ENCODE measurements at places on chromosomes 16 and 17.

GRCh38 chr16:84548971-84549844 lies 44.7 kb upstream of the MEAK7 start:
- no peak for DNase-seq

GRCh38 chr16:24396350-24397271 lies 140.5 kb downstream of the CACNG3 start:
- DNase-seq = no peak

GRCh38 chr16:68065716-68066305 lies 19.4 kb upstream of the NFATC3 start:
- no peak for DNase-seq

DNA sequence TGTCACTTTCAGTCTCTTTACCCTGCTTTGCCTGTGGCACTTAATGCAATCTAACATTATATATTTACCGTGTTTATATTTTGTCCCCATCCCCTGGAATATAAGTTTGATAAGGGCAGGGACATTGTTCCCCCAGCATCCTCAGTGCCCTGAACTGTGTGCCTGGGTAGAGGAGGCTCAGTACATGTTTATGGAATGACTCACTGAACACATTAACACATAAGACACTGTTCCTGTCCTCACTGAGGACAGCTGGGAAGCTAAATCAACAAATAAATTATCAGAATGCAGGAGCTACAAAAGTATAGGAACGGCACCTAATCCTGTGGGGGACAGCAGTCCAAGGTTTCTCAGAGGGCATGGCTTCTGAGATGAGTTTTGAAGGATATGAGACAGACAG lies 27.8 kb downstream of the GRIN2A start:
- DNase-seq = no peak

DNA sequence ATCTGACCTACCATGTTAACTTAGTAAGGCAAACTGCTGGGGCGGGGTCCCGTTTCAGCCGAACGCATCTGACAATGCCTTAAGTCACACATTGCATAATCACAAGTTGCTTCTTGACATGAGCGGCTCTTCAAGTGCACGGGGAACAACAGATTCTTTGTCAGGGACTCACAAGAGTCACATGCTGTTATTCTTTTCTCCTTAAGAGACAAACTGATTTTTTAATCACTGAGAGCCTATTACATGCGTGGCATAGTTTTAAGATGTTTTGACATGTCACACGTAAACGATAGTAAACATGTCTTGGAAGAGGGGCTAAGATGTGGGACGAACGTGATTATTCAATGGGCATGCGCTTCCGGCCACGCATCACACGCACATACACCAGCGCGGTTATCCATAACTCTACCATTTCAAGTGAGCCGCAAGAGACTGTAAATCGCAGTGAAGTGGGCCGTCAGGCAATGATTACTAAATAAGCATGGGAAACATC lies 63.4 kb downstream of the ADCY9 start:
- peak; percentile 88 for DNase-seq

DNA sequence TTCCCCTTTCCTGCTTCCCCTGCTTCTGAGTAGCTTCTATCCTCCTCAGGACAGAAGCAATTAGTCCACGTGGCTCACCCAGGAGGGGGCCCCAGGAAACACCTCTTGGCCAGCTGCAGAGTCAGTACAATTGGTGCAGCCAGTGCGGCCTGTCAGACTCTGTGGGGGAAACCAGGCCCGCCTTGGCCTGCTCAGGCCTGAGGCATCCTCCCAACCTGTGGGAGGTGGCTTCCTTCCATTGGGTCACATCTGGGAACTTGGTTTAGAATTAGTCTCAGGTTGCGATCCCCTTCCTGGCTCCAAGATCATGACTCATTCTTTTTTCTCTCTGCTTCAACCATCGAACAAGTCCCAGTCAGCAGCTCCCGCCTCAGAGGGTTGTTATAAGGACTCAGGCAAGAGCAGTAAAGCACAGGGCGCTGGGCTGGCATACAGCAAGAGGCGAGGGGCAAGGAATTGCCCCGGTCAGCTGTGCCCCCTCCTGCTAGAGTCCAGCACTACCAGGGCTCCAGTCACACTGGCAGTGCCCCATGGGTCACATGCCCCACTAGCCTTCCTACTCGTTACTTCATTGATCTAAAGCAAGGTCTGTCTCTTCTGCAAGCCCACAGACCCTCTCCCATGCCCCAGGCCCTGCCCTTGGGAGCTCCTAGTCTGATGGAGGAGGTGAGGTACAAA lies 8.1 kb upstream of the EPX start:
- no peak for DNase-seq

DNA sequence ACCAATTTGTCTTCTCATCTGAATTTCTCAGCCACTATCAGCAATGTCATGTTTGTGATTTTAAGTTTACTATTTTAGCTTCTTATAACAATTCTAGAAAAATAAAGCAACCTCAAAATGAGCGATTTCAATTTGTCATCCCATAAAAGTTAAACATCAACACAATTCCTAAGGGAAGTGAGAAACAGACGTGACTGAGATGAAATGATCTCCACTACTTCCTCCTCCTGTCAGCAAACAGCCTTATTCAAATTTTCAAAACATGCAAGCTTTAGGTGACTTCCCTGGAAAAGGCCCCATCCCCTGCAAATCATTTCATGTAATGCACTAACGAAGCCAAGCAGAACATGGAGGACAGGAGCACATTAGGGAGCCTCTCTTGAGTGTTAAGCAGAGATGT lies 64.9 kb downstream of the ZNF652 start:
- DNase-seq = no peak

DNA sequence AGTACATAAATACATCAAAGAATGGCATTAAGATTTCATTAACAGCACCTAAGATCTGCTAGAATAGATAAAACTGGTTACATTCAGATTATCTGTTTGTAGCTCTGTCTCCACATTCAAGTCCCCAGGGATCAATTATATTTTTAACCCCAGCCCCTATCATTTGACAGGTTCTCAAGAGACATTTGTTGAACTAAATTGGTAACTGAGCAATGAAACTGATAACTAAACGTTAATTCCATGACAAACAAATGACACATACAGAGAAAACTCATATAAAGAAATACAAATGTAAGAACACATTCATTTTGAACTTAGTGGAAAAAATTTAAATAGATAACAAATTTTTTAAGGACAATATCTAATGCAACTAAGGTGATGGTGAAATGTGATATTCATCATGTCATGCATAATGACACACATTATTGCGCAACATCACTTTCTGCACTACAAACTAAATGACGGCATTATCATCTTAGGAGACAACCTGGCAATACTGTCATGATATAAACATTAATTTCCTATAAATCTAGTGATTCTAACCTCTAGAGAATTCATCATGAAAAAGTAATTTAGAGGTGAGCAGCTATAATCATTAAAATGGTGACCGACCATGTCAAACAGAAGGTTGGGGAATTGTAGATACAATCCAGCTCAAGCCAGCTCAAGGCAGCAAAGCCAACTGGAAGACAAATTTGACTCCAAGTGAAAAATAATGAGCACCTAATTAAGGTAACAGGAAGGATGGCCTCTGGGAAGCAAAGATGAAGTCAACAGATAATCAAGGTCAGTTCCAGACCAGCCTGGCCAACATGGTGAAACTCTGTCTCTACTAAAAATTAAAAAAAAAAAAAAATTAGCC lies 9.5 kb downstream of the ARHGAP17 start:
- DNase-seq = no peak

DNA sequence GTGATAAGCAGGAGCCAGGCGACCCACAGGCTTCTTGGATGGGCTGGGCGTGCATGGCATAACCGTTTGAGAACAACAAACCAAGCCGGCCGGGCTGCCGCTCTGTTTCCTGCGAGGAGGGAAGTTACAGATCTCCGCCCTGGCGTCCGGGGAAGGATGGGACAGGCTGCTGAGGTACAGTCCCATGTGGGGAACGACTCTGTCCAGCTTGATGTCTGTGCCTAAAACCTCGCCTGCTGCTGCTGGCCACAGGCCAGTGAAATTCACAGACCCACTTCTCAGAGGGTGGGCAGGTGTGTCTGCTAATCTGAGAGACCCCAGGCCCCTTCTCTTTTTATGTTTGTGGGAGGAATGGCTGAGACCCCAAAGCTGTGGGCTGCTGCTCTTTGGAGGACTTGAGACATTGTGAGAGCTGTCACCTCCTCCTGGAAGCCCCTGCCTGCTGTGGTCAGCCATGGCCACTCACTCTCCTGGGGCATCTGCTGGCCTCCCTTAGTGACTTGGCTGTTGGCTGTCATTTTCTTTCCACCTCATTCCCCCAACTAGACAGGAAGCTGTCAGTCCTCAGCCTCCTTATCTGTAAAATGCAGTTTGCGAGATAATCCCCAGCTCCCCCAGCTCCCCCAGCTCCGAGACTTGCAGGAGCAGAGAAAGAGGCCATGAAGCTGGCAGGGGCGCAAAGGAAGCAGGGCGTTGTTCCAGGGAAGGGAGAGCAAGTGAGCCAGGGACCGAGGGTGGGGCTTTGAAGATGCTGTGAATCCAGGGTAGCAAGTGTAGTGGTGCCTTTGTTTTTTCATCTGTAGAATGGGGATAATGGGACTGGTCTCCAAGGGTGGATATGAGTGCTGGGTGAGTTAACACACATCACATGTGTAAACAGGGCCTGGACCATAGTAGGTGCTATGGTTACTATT lies 51.0 kb downstream of the CMIP start:
- no peak for DNase-seq

GRCh38 chr16:24851700-24852099 lies 5.9 kb downstream of the SLC5A11 start:
- no peak for DNase-seq

DNA sequence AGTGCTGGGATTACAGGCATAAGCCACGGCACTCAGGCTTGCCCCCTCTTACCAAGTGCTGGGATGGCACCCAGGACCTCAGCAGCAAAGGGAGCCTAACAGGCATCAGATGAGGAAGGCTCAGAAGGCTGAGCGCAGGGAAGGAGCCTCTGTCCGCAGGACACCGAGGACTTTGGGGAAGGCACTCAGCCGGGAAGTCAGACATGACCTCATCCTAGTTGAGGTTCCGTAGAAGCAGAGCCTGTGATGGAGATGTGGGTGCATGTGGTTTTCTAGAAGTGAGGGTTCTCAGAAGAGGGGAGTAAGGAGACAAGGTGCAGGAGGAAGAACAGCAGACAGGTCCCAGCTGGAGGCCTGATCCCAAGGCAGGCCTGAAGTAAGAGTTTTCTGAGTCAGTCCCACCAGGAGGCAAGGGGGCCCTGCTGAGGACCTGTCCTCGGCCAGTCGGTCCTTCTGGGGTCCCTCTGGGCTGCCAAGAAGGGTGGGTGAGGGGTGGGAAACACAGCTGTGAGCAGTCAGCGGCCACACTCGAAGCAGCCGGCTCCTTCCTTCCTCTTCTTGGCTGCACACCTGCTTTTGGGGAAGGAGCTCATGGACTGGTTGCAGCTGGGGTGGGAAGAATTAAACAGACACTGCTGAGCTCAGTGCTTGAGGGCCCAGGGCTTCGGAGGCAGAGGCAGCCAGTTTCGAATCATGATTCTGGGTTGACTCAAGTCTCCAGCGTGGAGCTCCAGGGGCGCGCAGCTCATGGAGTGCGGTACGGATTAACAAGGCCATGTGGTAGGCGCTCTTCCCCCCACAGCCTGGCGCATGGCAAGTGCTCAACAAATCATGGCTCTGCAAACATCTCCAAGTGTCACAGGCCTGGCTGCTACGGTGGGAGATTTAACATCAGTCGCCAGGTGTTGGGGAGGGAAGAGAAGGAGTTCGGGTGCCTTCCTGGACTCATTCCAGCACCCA lies 38.9 kb upstream of the SNN start:
- no peak for DNase-seq

GRCh38 chr16:22302776-22303363 lies 5.7 kb downstream of the POLR3E start:
- no peak for DNase-seq

- no peak for DNase-seq
Measured at GRCh38 chr16:50557046-50557445, 8.8 kb downstream of the NKD1 start.

DNA sequence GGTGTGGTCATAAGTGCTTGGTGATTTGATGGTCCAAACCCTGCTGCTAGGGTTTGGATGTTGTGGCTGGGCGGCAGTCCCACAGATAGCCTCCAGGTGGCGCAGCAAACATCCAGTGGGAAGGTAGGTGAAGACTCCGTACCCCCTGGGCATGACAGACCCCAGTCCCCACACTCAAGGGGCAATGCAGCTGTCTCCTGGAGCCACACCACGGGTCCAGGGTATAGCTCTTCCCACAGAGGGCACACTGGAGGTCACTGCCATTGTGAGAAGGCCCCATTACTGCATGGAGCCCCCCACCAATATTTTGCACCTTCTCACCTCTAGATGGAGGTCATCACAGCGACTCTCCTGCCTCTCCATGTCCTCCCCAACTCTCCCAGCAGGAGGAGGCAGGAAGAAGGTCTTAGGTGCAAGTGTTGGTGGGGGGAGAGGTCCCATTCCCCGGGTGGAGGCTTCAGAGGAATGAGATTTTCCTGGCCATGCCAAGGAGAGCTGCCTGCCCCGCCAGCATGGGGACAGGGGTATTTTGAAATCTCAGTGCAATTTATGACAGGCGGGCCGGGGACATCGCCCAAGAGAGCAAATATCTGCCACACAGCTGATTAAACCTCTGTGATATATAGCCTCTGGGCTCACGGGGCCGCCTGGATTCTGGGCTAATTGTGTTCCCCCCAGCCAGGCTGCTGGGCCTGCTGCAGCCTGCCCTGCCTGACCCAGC lies 17.1 kb upstream of the C17orf113 start:
- peak; percentile 74 for DNase-seq

GRCh38 chr16:79647586-79647985 lies 47.0 kb upstream of the MAF start:
- DNase-seq = peak; percentile 86

- DNase-seq = no peak
Measured at GRCh38 chr16:68512183-68512582, 26.9 kb upstream of the ZFP90 start.

DNA sequence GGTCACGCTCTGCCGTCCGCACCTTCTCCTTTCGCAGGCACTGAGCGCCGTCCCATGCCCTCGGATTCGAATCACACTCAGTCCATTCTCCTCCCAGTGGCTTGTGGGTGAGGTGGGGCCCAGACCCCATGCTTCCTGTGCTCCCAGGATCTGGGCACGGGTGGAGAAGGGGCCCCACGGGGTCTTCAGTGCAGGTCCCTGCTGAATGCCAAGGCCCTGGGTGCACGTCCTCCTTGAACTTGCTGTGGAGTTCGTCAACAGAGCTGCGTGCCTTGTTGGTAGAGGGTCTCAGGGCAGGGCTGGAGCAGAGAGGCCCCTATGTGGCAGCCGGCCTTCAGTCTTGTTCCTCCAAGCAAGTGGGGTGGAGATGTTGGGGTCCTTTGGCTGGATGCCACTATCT lies 7.3 kb upstream of the MC1R start:
- DNase-seq = no peak

DNA sequence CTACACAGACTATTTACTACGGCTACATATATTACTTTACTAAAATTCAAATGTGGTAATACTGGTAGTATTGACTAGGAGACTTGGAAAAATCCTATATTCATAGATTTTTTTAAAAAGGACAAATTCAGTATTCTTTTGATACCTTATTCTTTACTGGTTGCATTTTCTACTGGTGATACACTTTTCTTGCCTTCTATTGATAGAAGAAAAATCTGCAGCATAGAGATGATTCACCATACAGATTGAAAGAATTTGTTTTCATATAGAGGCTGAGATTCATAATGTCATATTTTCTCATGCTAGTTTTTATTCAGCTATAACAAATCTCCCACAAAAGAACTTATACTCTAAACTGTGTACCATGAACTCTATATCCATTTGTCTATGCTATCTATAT lies 195.4 kb upstream of the C17orf78 start:
- DNase-seq = no peak
